LoVo (cell line): ENCODE measurements at places on chromosomes 16 and 17.
A peak's percentile ranks its signal among the peaks of the same experiment; 100 is the strongest.

- DNase-seq: no peak
Observed at GRCh38 chr16:66225696-66226095, 140.8 kb upstream of the CDH5 start.

DNA sequence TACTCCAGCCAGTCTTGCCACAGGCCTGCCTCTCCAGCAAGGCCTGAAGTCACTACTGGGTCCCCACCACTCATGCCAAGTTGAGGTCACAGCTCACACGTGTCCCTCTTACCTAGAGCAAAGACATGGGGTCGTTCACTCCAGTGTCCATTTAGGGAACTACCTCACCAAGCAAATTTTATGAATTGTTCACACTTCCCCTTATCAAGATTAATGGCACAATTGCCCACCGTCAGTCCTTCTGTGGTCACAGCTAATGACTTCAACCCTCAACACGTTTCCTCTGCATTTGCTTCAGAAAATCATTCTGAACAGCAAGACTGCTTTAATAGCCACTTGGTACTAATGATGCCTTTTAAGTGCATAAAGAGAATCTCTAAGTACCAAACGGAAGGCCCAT lies 14.6 kb downstream of the IRX6 start:
- DNase-seq: no peak

DNA sequence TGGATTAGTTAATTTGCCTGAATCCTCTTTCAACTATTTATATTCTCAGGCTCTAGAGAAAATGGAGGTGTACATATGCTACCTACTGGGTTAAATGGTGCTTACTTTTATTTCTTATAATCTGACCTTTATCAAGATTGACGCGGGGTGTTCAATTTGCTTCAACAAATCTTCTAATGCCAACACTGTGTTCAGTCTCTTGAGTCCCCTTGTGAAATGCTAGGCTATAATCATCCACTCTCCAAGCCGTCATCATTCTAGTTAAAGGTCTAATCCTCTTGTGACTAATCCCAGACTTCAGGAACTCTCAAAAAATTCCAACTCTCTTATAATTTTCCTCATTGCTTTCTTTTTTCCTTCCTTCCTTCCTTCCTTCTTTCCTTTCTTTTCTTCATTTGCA lies 1396.2 kb downstream of the CDH8 start:
- no peak for DNase-seq

- DNase-seq: peak; percentile 30
Observed at GRCh38 chr17:68771867-68772515, 170.8 kb upstream of the FAM20A start.

DNA sequence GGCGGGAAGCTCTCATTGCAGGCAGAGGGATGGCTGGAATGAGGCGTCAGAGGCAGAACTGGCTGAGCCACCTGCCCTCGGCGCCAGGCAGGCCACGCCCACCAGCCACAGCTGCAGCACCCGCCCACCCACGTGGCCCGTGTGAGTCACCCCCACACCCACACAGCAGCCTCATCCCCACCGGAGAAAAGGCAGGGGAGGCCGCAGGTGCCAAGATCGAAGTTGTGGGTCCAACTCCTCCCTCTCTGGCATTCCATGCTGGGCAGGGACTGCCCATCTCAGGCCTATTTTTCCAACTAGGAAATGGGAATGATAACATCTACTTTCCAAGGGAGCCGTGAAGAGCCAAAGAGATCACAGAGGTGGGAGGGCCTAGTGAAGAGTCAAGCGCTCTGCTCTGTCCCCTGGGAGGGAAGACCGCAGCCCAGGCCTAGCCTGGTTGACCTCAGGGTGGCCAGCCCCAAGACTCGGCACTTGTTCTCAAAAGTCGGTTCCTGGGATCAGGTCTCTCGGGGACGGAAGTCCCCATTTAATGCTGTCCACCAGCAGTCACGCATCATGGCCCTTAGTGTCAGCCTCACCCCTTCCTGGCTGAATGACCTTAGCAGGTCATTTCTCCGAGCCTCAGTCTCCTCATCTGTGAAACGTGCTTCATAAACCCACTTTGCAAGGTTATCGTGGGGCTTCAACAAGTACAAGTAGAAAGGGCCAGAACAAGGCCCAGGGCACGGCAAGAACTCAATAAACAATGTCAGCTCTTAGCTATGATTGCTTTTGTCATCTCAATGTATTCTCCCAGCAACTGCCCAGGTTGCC lies at the start of gene TRPV3:
TRPV3 (minus strand) TSS at position 45 of the 816 bp plus-strand sequence. CDS start 2,962 bp downstream, outside the sequence.
- DNase-seq: peak; percentile 49

GRCh38 chr17:39791111-39791992 lies 53.6 kb downstream of the GRB7 start:
- no peak for DNase-seq

GRCh38 chr16:23979982-23980381 lies 144.2 kb downstream of the PRKCB start:
- DNase-seq: no peak

DNA sequence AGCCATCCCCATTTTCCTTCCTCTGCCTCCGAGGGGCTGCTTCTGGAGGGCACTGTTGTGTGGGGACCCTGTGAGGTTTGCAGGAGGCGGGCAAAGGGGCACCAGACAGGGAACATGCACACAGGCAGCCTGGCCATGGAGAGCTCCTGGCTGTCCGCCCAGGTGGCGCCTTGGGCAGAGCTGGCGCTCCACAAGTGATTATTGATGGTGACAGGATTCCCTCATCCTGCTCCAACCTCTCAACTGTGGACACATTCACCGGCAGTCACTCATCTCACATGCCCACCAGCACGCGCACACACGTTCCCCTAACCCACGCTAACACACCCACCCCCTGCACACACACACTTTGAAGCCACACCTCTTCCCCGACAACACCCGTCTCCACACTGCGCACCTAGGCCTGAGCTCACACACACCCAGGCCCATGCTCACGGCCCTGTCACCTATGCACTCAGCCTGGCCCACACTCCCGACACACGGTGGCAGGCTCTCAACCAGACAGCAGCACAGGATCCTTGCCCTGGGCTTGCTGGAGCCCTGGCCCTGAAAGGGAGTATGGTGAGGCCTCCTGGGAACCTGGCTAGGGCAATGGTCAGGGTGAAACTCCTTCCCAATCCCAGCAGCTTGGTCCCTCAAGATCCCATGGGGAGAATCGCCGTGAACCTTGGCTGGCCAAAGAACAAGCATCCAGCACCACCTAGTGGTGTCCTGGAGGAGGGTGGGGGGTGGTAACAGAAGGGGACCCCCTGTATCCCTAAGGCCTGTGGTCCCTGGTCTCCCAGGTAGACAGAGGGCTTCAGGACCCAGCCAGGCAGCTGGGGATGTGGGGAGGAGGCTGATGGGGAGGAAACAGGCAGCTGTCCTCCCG lies 3.6 kb downstream of the PNMT start:
- no peak for DNase-seq

DNA sequence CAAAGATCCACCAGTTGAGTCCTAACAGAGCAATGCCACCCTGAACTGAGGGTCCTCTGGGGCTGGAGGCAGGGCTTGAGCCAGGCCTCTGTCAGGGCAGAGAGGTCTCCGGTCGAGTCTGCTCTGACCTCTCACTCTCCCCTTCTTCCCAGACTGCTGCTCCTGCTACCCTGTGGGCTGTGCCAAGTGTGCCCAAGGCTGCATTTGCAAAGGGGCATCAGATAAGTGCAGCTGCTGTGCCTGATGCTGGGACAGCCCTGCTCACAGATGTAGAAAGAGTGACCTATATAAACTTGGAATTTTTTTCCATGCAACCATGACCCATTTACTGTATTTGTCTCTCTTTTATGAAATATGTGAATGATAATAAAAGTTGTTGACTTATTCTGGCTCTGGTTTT lies 2.4 kb upstream of the MT1B start:
- DNase-seq: no peak

GRCh38 chr17:17320911-17321220 lies 17.7 kb downstream of the NT5M start:
- DNase-seq: no peak

- peak; percentile 42 for DNase-seq
Observed at GRCh38 chr17:28698253-28698941, 13.3 kb downstream of the PROCA1 start.

DNA sequence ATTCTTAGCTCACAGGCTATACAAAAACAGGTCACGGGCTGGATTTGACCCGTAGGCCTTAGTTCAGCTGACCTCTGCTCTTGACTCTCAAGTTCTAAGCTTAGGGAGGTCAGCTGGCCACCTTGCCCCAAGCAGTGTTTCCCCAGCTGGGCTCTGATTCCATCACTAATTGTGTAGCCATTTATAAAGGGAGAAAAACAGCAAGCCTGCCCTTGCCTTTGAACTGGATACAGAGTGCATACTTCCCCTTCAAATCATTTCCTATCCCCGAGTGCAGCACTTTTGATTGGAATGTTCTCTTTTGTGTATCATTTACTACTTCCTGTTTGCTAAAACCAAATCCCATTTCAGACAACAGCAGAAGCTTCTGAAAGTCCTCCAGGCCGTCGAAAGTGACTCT lies 153.6 kb downstream of the KATNIP start:
- no peak for DNase-seq

DNA sequence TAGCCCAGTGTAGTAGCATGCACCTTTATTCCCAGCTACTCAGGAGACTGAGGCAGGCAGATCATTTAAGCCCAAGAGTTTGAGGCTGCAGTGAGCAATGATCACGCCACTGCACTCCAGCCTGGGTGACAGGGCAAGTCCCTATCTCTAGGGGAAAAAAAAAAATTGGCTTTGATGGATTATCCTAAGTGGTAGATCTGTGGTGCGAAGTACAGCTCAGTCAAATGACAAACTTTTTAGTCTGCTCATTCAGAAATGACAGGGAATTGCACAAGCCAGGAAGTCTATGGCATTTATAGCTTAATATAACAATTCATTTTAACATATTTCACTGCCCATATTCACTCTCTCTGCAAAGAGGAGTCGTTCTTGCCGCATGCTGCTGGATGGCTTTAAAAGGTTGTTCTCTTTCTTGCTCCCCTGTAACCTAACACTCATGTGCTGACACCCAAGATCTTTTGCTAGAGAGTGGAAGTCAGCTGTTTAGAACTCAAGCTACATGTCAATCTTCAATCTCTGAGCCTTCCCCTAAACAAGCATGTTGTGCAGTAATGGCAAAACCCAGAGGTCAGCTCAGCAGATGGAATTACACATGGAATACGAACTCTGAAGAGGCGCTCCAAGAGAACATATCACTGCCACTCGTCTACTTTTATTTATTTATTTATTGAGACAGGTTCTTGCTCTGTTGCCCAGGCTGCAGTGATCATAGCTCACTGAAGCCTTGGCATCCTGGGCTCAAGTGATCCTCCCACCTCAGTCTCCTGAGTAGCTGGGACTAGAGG lies 32.8 kb downstream of the RNF157 start:
- DNase-seq: no peak

- DNase-seq: no peak
Observed at GRCh38 chr17:31753011-31753410, 106.0 kb downstream of the COPRS start.
